ENCODE measurements at places on chromosomes 3 and 15. TPM values are rescaled to one million over a fixed set of nuclear protein-coding genes. Genes with fewer than 3 reads are reported as not detected.
A peak's percentile ranks its signal among the peaks of the same experiment; 100 is the strongest.

Gene DAZL
- polyA plus RNA-seq: not detected

Gene POC1A
- 14.8 TPM for polyA plus RNA-seq

Gene HIGD2B
- not detected for polyA plus RNA-seq

Gene WDR72
- polyA plus RNA-seq: not detected

Gene FEM1B
- polyA plus RNA-seq: 11.1 TPM

Gene SV2B
- polyA plus RNA-seq: not detected

Gene CLRN1
- not detected for polyA plus RNA-seq

Gene SLC9C1
- polyA plus RNA-seq: not detected

Gene HRG
- not detected for polyA plus RNA-seq

Gene ITPKA
- polyA plus RNA-seq: 0.14 TPM

- no peak overlapping the region for H3K27ac ChIP-seq
- H3K4me1 ChIP-seq: peaks cover 28% of the 10 kb centered on the region
- H3K4me3 ChIP-seq: no peak overlapping the region
These were observed 25.4 kb downstream of the SH3BP5 start for GRCh38 chr3:15306979-15307359.

- H3K27me3 ChIP-seq: no peaks in the 10 kb centered on the region
- DNase-seq: no peak
- no peaks in the 10 kb centered on the region for H3K36me3 ChIP-seq
- H3K4me3 ChIP-seq: no peak overlapping the region
- H3K27ac ChIP-seq: no peak overlapping the region
- H3K4me1 ChIP-seq: no peaks in the 10 kb centered on the region
These were observed 41.3 kb downstream of the NMNAT3 start for GRCh38 chr3:139636511-139636910.

GRCh38 chr15:81341351-81341750, 17.4 kb upstream of the STARD5 start:
- no peaks in the 10 kb centered on the region for H3K36me3 ChIP-seq
- H3K27ac ChIP-seq: no peak overlapping the region
- H3K4me1 ChIP-seq: peaks cover 4% of the 10 kb centered on the region
- peaks cover 3% of the 10 kb centered on the region for H3K27me3 ChIP-seq

- no peak overlapping the region for H3K4me3 ChIP-seq
- DNase-seq: no peak
- no peaks in the 10 kb centered on the region for H3K36me3 ChIP-seq
- no peaks in the 10 kb centered on the region for H3K27me3 ChIP-seq
These were observed 49.8 kb upstream of the GALNT15 start for GRCh38 chr3:16124636-16125035.

- H3K27me3 ChIP-seq: no peaks in the 10 kb centered on the region
- DNase-seq: no peak
- H3K36me3 ChIP-seq: no peaks in the 10 kb centered on the region
- H3K4me3 ChIP-seq: no peak overlapping the region
These were observed 31.1 kb downstream of the FBXO40 start for GRCh38 chr3:121624147-121624899.

GRCh38 chr3:114498539-114499370, 204.9 kb downstream of the TIGIT start:
- peaks cover 12% of the 10 kb centered on the region for H3K4me1 ChIP-seq
- H3K27ac ChIP-seq: no peak overlapping the region
- no peaks in the 10 kb centered on the region for H3K27me3 ChIP-seq
- H3K36me3 ChIP-seq: no peaks in the 10 kb centered on the region
- H3K4me3 ChIP-seq: no peak overlapping the region

DNA sequence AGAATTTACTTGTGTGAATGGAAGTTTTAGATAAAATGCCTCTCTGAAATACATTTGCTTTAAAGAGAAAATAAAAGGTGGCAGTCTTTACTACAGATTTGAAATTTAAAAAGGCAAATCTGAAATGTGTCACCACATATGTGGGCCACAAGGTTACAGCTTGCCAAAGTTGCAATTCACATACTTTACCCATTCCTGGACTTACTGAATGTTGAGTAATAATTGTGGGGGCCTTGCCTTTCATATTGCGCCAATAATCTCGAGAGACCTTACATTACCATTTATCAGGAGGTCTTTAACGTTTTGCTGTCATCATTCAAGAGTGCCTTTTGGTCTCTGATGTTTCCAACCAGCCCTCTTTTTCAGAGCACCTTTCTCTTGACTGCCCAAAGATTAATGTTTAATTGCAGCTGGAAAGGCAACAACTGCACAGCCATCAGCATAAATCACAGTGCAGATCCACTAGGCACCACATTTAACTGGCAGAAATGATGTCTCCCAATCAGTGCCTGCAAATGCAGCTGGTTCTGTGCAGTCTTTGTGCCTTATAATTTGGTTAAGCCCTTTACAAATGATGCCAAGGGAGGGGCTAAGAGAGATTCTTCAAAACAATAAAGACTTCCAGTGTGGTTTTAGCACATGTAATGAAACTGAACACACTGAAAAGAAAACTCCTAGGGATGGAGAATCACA, 206.8 kb downstream of the MAGI1 start:
- no peak overlapping the region for H3K4me3 ChIP-seq
- no peak overlapping the region for H3K27ac ChIP-seq
- no peaks in the 10 kb centered on the region for H3K27me3 ChIP-seq
- peaks cover 10% of the 10 kb centered on the region for H3K4me1 ChIP-seq

GRCh38 chr15:98127586-98127985, 167.1 kb downstream of the ARRDC4 start:
- H3K27me3 ChIP-seq: no peaks in the 10 kb centered on the region
- no peak overlapping the region for H3K27ac ChIP-seq
- DNase-seq: no peak
- no peak overlapping the region for H3K4me3 ChIP-seq

DNA sequence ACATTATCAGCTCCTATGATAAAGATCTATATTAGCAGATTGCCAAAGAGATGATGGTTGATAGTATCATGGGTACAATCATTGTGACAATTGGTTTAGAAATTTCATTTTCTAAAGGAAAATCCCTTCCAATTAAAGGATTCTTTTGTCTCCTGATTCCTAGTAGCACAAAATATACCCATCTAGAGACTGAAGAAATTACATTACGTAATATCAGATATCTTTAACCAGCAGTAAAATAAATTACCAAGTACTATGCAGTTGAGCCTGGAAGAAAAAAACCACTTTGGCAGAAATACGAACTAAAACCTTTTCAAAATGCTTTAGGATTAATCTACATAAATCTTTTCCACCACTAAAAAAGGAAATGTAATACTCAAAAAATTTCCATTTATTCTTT, 35.6 kb upstream of the SHC4 start:
- H3K4me3 ChIP-seq: no peak overlapping the region
- DNase-seq: no peak
- H3K4me1 ChIP-seq: no peaks in the 10 kb centered on the region

- H3K27ac ChIP-seq: no peak overlapping the region
- H3K4me1 ChIP-seq: no peaks in the 10 kb centered on the region
- H3K36me3 ChIP-seq: no peaks in the 10 kb centered on the region
- H3K4me3 ChIP-seq: no peak overlapping the region
- no peaks in the 10 kb centered on the region for H3K27me3 ChIP-seq
- DNase-seq: no peak
These were observed 107.3 kb upstream of the IGSF10 start for GRCh38 chr3:151568184-151568583.

DNA sequence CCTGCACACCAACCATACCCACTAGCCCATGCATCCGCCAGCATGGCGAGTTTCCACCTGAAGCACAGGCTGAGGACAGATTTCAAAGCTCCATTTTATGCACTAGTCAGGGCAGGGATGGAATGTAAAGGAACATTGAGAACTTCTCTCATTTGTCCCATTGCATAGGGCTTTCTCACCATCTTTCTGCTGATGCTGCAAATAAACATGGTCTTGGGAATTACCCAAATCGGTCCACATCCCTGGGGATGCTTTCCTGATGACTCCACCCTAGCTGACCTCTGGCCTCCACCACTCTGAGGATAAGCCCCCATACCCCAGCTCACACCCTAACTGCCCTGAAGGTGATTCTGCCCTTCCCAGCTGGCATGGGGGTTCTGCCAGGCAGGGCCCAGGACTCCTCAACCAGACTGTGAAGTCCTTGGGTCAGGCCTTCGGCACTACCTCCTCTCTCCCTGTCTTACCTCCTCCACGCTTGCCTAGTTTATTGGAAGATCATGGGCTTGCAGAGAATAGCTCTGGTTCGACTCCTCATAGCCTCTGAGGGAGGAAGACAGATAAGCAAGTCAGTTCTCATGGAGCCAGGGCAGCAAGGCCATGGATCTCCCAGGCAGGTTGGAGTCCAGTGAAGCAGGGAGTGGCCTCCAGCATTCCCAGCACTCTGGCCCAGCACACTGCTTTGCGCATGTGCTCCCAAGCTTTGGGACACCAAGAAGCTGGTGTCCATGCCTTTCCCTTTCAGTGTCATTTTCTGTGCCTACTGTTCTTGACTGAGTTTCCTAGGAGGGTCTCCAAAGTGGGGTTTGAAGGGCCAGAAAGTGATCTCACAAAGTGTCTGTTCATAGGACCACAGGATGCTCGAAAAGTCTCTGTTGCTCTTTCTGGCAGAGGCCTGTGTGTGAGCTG, 27.6 kb upstream of the XYLB start:
- no peaks in the 10 kb centered on the region for H3K36me3 ChIP-seq
- H3K27me3 ChIP-seq: no peaks in the 10 kb centered on the region
- H3K27ac ChIP-seq: no peak overlapping the region
- no peaks in the 10 kb centered on the region for H3K4me1 ChIP-seq
- no peak for DNase-seq
- no peak overlapping the region for H3K4me3 ChIP-seq

DNA sequence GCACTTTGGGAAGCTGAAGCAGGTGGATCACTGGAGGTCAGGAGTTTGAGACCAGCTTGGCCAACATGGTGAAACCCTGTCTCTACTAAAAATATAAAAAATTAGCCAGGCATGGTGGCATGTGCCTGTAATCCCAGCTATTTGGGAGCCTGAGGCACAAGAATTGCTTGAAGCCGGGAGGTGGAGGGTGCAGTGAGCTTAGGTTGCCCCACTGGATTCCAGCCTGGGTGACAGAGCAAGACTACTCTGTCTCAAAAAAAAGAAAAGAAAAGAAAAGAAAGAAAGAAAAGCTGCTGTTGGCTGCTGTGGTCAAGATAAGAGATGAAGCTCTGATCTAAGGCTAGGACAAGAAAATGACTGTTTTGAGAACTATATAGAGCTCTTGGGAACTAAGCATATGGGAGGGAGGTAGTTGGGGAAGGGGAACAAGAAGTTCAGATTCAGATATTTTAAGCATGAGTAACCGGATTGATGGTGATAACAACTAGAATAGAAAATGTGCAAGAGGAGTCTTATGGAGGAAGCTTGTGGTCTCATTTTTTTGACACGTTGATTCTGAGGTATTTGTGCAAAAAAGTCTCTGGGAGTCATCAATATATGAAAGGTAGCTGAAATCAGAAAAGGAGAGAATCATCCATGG, 25.7 kb downstream of the DNAH12 start:
- H3K36me3 ChIP-seq: no peaks in the 10 kb centered on the region
- peak; percentile 65 for DNase-seq
- no peaks in the 10 kb centered on the region for H3K27me3 ChIP-seq

DNA sequence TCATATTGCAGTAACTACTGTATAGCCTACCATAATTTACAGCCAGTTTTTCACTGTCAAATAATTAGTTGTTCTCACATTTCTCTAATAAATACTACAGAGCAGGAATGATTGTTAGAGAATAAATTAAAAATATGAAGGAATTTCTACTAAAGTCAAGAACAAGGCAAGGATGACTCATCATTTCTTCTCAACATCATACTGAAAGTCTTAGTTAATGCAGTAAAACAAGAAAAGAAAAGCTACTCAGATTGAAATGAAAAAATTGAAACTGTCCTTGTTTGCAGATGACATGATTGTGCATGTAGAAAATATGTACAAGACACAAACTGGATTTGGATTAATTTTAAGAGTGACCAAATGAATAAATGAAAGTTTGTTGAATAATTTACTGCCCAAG, 608.2 kb downstream of the NSUN3 start:
- no peak for DNase-seq
- no peaks in the 10 kb centered on the region for H3K27me3 ChIP-seq
- no peak overlapping the region for H3K27ac ChIP-seq
- H3K4me3 ChIP-seq: no peak overlapping the region
- no peaks in the 10 kb centered on the region for H3K36me3 ChIP-seq
- no peaks in the 10 kb centered on the region for H3K4me1 ChIP-seq

GRCh38 chr15:80274996-80275395, 23.0 kb upstream of the CTXND1 start:
- no peaks in the 10 kb centered on the region for H3K36me3 ChIP-seq
- no peak overlapping the region for H3K4me3 ChIP-seq
- no peaks in the 10 kb centered on the region for H3K4me1 ChIP-seq
- DNase-seq: no peak
- no peak overlapping the region for H3K27ac ChIP-seq
- no peaks in the 10 kb centered on the region for H3K27me3 ChIP-seq

DNA sequence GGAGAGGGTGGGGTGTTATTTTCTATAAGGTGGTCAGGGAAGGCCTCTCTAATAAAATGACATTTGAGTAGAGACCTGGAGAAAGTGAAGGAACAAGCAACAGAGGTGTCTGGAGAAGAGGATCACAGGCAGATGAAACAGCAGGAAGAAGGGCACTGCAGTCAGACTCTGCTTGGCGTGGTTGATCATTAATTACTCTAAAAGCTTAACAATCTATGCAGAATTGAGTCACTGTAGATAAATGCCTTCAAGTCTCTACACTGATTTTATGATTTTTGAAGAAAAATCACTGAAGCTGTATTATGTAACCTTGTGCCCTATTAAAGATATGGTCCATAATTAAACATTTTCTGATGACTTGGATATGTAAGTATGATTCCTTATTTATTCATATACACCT, 114.2 kb downstream of the TNIK start:
- no peak overlapping the region for H3K4me3 ChIP-seq
- H3K27ac ChIP-seq: no peak overlapping the region
- no peaks in the 10 kb centered on the region for H3K36me3 ChIP-seq
- H3K4me1 ChIP-seq: peaks cover 39% of the 10 kb centered on the region
- no peaks in the 10 kb centered on the region for H3K27me3 ChIP-seq

DNA sequence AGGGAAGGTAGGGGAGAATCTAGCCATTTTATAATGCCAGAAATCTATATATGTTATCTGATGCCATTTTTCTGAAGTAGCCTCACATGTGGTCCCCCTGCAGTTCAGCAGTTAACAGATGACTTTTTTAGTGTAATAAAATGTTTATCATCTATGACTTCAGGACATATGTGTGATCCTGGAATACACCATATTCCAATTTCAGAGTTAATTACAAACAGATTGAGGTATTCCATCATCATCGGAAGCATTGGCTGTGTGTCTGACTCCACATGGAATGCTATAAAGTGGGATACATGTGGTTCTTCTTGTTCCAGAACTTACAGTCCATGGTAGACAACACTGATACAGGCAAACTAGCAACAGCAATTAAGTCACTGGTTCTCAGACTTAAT, 45.9 kb upstream of the LIMD1 start:
- no peaks in the 10 kb centered on the region for H3K36me3 ChIP-seq
- H3K27me3 ChIP-seq: no peaks in the 10 kb centered on the region

GRCh38 chr15:39407116-39407515, 173.8 kb upstream of the THBS1 start:
- H3K4me3 ChIP-seq: no peak overlapping the region
- H3K27me3 ChIP-seq: no peaks in the 10 kb centered on the region
- no peak for DNase-seq
- peaks cover 21% of the 10 kb centered on the region for H3K4me1 ChIP-seq
- no peak overlapping the region for H3K27ac ChIP-seq
- H3K36me3 ChIP-seq: no peaks in the 10 kb centered on the region

- no peaks in the 10 kb centered on the region for H3K4me1 ChIP-seq
- H3K36me3 ChIP-seq: no peaks in the 10 kb centered on the region
- DNase-seq: no peak
- no peaks in the 10 kb centered on the region for H3K27me3 ChIP-seq
These were observed 298.6 kb upstream of the ZNF717 start for GRCh38 chr3:76083992-76084391.
